ENCODE measurements at places on chromosomes 12 and 14.
A peak's percentile ranks its signal among the peaks of the same experiment; 100 is the strongest.

DNA sequence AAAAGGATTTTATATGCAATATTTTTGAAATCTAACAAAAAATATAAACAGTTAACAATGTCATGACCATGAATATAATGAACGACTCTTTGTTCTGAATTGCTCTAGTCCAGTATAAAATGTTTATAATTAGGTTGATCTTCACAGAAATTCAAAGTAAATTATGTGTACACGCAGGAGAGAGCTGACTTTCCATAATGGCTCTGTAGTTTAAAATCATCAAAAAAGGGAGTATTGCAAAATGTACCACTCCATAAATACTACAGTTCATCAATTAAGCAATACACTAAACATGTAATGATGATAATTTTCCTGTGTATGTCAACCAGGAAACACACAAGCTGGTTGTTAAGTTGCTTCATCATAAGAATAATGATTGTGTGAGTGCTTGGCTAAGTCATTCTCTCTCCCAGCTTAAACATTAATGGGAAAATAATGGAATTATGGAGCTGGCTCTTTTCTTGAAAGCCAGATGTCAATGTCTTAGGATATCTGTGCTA lies 189.5 kb upstream of the PLEKHG7 start:
- DNase-seq = no peak

DNA sequence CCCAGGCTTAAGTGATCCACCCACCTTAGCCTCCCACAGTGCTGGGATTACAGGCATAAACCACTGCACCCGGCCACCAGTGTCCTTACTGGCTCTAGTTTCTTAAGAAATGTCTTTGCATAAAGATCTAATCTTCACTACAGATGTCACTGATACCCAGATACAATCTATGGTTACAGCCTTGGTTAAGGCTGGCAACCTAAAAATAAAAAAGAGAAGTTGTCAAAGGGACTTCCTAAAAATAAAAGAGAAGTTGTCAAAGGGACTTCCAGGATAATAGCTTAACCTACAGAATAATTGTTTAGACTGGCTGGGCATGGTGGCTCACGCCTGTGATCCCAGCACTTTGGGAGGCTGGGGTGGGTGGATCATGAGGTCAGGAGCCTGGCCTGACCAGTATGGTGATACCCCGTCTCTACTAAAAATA lies 27.6 kb downstream of the ETFBKMT start:
- no peak for DNase-seq

GRCh38 chr12:101204602-101205304 lies 5.3 kb downstream of the SLC5A8 start:
- no peak for DNase-seq

- no peak for DNase-seq
These were observed 378.7 kb upstream of the KITLG start for GRCh38 chr12:88958946-88959345.

DNA sequence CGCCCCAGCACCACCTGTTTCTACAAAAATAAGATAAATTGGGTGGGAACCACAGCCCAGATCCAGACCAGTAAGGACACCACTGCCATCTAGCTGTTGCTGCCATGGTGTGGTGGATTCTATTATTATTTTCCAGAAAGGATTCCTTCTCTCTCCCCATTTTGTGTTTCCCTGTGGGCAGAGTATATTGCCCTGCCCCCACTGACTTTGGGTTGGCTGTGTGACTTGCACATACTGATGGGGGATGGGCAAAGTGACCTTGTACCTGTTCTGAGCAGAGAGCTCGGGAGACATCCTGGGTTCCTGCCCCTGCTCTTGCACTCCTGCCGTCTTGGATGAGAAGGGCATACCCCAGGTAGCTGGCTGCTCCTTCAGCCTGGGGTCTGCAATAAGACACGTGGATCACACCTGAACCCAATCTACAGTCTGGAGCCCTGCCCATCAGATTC lies 24.3 kb downstream of the MOAP1 start:
- DNase-seq = no peak

- DNase-seq = peak; percentile 91
These were observed 84.6 kb downstream of the SETD3 start for GRCh38 chr14:99395909-99396530.

DNA sequence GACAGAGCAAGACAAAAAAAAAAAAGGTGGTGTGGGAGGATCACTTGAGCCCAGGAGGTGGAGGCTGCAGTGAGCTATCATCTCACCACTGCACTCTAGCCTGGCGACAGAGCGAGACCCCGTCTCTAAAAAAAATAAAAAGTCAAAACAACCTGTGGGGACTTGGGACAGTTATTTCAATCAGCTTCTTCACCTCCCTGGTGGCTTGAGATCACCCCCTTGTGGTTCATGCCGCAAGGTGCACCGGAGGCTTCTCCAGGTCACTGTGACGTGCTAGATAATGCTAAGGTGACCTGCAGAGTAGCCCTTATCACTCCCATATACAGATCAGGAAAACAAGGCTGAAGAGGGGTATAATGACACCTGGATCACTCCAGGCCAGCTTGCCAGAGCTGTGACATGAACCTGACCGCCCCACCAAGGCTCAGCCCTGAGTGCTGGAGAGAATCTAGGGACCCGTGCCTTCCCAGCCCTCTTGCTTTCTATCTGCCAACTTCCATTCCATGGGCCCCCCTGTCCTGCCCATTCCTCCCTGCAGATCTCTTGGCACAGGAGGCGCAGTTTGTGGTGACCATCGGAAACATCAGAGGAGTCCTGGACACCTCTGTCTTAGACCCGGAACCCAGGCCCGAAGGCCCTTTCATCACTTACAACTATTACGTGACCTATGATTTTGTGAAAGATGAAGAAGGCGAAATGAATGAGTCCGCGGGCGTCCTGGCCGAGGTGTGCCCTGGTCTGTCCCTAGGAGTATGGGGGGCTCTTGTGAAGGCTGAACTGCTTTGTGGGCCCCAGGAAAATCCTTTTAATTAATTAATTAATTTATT lies 8.1 kb downstream of the LRRC43 start:
- DNase-seq = peak; percentile 70

- DNase-seq = no peak
These were observed 12.4 kb upstream of the A2M start for GRCh38 chr12:9127936-9128663.

GRCh38 chr12:101356794-101357193 lies 50.8 kb downstream of the ARL1 start:
- DNase-seq = no peak

GRCh38 chr14:75515629-75515996 lies 6.7 kb upstream of the BATF start:
- no peak for DNase-seq

- DNase-seq = no peak
These were observed 424.0 kb downstream of the ZFP36L1 start for GRCh38 chr14:68368850-68369249.

DNA sequence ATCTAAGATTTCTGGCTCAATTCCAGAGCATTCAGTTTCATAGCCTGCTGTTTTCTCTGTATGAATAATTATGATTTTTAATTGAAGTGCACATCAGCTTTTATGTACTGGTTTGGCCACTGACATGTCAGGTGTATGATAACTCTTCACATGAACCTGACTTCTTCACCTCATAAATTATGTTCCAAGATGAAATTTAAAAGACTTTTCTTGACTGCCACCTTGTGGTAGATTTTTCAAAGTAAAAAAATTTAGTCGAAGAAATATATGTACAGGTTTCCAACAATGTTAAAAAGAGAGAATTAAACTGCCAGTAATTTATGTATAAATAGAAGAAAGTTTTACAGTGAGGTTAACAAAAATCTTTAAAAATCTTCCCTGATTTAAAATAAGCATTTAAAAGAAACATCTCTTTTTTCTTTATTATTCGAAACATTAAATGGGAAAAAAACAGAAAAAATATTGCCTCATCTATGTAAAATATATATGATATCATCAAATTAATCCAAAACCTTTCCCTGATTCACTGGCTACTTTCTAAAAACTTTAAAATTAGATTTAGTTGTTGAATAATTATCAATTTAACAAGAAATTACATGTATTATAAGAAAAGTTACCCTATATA lies 124.9 kb upstream of the ATXN7L3B start:
- peak; percentile 16 for DNase-seq

- no peak for DNase-seq
These were observed 148.1 kb upstream of the C14orf180 start for GRCh38 chr14:104431351-104431928.

GRCh38 chr12:1161197-1161596 lies 170.2 kb downstream of the ERC1 start:
- DNase-seq = no peak

DNA sequence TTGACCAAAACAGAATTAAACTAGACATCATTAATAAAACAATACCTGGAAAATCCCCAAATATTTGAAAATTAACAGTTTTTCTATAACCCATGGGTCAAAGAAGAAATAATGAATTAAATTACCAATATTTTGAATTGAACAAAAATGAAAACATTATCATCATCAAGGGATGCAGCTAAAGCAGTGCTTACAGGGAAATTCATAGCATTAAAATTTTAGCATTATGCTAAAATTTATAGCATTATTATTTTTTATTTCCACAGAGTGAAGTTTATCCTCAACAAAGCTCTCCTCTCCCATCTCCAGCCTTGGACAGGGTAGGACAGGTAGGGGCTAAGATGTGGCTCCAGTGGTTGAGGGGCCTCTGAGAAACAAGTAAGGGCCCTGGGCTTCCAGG lies 19.3 kb upstream of the M6PR start:
- no peak for DNase-seq

GRCh38 chr14:68755016-68755353 lies 37.9 kb downstream of the ZFP36L1 start:
- no peak for DNase-seq

GRCh38 chr14:87108726-87109125 lies 884.3 kb downstream of the GALC start:
- DNase-seq = peak; percentile 48

GRCh38 chr12:131895640-131896079 lies 1.2 kb downstream of the ULK1 start:
- DNase-seq = no peak

- peak; percentile 67 for DNase-seq
These were observed 56.3 kb upstream of the SLC6A13 start for GRCh38 chr12:318759-319515.

- DNase-seq = no peak
These were observed 108.8 kb downstream of the ETNK1 start for GRCh38 chr12:22733756-22734155.

GRCh38 chr14:39472078-39472477 lies 39.8 kb upstream of the FBXO33 start:
- no peak for DNase-seq

DNA sequence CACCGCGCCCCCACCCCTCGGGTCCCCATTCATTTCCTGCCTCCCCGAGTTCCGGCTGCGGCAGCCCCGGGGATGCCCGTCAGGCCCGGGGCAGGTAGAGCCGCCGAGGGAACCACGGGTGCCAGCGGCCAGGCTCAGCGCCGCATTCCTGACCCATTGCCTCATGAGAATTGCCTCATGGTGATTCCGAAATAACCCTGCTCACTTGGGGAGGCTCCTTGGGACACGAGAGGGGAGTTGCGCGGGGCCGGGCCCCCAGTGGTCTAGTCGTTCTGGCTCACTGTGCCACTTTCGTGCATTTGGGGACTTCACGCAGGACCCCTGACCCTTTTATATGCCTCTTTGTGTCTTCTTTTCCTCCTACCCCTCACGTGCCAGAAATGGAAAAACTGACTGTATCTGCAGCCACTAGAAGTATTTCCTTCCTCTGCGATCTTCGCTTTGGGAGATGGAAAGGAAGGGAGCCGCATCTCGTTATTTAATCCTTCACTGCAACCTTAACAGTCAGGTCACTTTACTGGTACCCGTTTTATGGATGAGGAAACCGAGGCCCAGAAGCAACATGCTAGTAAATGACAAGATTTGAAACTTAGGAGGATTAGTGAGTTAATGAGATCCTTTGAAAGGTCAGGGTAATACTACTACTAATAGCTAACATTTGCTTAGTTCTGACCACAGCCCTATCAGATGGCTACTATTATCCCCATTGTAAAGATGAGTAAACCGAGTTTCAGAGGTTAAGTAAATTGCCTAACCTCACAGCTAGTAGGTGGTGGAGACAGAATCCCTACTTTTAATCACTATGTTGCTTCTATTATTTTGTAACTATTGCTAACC lies 768 bp downstream of the PTPN11 start:
- DNase-seq = peak; percentile 90
